Pulmonary artery endothelial cell (primary cell): ENCODE measurements at places on chromosomes 7 and 10. TPM values are rescaled to one million over a fixed set of nuclear protein-coding genes. Genes with fewer than 3 reads are reported as not detected.

The ZC3HAV1L gene
- total RNA-seq = 13.5 and 13.6 TPM in 2 replicates

GRCh38 chr10:79930751-79931150, 18.2 kb downstream of the SFTPD start:
- no peak for DNase-seq

- DNase-seq = no peak
Observed at GRCh38 chr7:142669074-142669654, 80.1 kb upstream of the PRSS1 start.

GRCh38 chr10:124076148-124076733, 17.2 kb downstream of the CHST15 start:
- DNase-seq = no peak

- no peak for DNase-seq
Observed at GRCh38 chr10:20986049-20986448, 88.9 kb upstream of the NEBL start.

- no peak for DNase-seq
Observed at GRCh38 chr10:28967031-28967430, 289.7 kb downstream of the BAMBI start.

The ATXN7L1 gene
- total RNA-seq = 2.8 and 5.2 TPM in 2 replicates

DNA sequence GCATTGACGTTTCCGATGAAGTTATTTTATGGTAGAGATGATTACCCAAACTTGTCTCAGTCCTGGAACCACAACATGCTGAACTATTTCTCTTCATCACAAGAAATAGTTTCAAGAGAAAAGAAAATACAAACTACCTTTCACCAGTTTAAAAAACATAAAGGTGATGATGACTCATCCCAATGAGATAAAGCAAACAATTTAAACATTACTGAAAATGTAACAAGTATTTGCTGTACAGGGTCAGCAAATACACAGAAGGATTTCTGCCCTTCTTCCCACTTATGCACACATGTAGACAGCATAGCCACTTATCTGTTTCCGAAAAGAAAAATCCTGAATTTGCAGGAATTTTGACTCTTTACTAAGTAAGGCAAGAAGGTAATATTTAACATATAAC, 50.8 kb downstream of the RHOBTB1 start:
- DNase-seq = no peak

DNA sequence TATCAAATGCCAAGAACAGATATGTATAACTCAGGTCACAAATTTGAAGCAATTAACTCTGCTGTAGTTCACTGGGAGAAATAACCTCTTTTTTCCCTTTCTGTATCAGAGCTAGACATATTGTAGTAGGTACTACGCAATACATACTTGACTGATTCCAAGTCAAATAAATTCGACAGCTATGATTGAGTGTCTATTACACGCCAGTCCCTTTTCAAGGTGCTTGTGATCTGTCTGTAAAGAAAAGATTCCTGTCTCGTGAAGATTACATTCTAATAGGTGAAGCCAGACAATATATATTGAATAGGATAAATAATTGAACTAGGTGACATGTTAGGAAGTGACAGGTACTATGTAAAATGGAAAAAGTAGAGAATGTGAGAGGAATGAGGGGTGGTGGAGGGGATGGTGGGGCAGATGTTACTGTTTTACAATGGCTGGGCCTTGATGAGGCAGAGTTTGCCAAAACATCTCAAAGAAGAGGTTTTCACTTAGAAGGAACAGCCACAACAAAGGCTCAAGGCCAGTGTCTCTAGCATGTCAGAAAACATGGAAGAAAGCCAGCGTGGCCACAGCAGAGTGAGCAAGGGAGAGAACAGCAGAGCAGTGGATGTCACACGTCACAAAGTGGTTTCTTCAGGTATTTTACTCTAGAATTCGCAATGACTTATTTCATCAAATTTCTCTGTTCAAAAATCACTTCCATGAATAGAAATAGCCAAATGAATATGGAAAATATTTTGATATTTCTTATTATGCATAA, 282.6 kb upstream of the CACNA2D1 start:
- DNase-seq = no peak

GRCh38 chr10:94496010-94496409, 49.6 kb upstream of the HELLS start:
- no peak for DNase-seq

GRCh38 chr7:14834456-14834855, 68.1 kb downstream of the DGKB start:
- no peak for DNase-seq

The PDZD7 gene
- 0.46 and 0.63 TPM in 2 replicates for total RNA-seq

- no peak for DNase-seq
Observed at GRCh38 chr7:64905133-64905532, 2.1 kb downstream of the ZNF273 start.

DNA sequence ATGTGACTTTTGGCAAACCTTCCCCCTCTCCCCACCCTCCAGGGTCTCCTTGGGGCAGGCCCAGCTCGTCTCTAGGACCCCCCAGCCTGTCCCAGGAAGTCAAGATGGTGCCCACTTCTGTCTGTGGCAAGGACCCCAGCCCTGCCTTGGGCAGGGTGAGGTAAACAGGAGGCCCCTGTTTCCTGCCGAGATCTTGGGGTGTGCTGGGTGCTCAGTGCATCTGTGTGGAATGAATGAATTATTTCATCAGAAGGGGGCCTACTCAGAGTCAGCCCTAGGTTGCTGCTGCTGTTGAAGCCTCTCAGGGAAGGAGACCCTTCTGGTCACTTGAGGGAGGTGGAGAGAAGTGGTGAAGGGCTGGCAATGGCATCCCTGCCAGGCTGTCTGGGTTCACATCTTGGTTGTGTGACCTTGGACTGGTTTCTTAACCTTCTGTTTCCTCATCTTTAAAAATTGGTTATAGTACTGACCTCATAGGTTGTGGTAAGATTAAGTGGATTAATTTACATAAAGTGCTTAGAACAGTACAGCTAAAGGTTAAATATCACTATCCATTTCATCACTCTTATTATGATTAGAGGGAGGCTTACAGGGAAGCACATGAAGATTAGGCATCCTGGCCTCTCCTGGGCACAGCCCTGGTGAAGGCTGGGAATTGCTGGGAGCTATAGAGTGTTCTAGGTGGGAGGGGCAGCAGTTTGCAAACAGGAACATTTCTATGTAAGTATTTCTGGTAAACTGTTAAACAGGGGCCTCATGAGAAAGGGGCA, 67.7 kb downstream of the ZMIZ1 start:
- no peak for DNase-seq

DNA sequence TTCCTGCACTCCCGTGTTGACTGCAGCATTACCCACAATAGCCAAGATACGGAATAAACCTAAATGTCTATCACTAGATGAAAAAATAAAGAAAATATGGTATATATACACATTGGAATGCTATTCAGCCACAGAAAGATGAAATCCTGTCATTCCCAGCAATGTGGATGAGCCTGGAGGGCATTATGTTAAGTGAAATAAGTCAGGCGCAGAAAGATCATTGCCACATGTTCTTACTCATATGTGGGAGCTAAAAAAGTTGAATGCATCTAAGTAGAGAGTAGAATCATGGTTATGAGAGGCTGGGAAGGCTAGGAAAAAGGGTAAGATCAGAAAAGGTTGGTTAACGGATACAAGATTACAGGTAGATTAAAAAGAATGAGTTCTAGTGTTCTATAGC, 219.1 kb upstream of the MKI67 start:
- no peak for DNase-seq

DNA sequence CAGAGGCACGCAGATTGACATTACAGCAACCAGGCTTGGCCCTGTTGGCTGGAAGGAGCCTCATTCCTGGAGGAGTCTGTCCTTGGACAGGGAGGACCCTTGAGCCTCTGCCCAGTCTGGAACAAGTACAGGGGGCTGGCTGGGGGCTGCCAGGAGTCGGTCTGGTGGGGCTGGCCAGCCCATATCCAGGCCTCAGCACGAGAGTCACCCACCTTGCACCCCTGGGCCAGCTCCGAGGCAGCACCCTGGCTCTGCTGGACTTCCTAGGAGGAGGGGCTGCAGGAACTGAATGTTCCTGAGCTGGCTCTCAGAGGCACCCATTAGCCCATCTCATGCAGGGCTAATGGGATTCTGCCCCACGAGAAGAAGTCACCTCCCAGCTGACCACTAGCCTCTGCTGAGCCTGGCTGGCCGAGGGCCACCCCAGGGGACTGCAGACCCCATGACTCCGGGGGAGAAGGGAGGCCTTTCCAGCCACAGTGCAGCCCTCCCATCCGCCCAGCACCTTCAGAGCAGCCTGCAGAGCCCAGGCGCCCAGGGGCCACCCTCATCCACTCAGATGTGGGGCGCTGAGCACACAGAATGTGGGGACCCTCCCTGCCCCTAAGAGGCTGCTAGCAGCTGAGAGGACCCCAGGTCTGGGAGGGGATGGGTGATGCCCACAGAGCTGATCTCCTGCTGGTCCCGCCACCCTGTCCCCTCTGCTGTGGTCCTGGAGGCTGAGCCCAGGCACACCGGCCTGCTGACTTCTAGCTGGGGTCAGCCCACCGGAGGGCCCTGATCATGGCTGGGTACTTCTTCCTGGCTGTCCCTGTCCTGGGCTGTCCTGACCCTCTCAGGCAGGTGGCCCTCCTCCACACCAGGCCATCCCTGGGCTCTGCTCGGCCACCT, 14.8 kb upstream of the INPP5A start:
- DNase-seq = no peak

GRCh38 chr10:71666639-71667386, 52.8 kb downstream of the C10orf105 start:
- no peak for DNase-seq

GRCh38 chr7:90797596-90797995, 201.5 kb downstream of the CDK14 start:
- no peak for DNase-seq

DNA sequence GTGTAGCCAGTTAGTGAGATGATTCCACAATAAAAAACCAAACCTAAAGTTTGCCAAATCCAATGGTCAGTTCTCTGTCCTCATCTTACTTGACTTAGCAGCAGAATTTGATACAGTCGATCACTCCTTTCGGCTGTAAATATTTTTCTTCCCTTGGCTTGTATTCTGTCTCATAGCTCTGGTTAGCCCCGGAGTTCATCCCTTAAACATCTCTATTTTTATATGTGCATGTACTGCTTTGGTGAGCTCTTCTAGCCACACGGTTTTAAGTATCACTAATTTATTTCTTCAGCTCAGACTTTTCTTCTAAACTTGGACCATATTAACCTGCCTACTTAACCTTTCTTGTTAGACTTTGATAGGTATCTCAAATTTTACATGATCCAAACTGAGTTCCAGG, 17.8 kb upstream of the ASB15 start:
- DNase-seq = no peak

GRCh38 chr7:6268023-6268900, 4.2 kb downstream of the CYTH3 start:
- no peak for DNase-seq

DNA sequence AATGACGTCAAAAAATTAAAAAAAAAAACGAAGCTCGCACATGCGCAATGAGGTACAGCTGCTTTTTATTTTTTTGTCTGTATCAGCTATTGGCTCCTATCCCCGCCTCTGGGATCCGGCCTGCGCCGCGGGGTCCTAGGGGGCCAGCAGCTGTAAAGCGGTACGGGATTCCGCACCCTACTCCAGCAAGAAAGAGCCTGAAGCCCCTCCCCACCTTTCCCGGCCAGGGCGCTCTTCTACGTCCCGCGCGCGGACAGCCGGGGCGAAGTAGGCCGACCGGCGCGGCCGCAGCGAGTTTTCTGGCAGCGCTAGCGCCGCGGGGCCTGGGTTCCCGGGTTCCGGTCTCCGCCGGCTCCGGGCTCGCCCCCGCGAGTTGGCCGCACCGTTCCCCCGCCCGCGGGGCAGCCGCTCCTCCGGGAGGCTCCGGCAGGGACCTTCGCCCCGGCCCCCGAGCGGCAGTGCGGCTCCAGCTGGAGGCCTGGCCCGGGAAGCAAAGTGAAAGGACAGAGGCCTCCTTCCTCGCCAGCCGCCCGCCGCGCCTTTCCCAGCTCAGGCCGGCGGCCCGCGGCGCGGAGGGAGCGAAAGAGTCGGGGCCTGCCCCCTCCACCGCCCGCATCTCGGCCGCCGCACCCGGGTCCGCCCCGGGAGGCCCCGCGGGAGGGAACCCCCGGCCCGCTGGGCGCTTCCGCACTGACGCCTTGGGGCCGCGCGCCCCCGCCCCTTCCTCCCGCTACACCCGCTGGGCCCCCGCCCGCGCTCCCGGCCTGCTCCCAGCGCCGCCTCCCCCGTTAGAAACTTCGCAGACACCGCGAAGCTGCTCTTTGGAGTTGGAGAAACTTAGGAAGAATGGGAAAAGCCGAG, 4.7 kb upstream of the SPAG6 start:
- DNase-seq = no peak

DNA sequence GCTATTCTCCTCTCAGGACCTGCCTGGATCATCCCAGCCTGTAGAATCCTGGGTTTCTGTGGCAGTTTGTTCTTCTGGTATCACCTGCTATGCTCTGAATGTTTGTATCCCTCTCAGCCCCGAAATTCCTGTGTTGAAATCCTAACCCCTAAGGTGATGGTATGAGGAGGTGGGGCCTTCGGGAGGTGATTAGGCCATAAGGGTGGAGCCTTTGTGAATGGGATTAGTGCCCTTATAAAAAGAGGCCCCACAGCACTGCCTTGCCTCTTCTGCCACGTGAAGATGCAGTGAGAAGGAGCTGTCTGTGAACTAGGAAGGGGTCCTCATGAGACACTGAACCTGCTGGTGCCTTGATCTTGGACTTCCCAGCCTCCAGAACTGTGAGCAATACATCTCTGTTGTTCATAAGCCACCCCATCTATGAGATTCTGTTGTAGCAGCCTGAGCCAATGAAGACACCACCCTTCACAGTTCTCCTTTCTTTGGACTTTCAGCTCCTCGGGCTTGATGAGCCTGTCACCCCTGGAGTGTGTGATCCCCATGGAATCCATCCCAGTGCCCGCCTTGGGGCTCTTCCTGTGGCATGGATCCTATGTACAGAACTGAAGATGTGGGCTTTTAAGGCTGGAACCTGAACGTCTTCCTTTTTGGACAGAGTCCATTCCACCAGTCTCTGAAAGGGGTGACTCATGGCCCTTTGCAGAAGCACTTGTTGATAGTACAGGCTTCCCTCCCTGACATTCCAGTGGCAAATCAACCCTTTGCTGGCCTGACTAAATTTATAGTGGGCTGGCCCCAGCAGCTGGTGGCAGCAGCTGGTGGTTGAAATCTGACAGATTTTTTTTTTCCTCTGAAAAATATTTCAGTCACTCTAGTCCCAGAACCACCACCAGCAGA, 138.0 kb downstream of the TACC2 start:
- no peak for DNase-seq

The LAMB4 gene
- 0.18 and 0.40 TPM in 2 replicates for total RNA-seq

GRCh38 chr10:86259901-86260562, 106.6 kb downstream of the GRID1 start:
- DNase-seq = no peak

DNA sequence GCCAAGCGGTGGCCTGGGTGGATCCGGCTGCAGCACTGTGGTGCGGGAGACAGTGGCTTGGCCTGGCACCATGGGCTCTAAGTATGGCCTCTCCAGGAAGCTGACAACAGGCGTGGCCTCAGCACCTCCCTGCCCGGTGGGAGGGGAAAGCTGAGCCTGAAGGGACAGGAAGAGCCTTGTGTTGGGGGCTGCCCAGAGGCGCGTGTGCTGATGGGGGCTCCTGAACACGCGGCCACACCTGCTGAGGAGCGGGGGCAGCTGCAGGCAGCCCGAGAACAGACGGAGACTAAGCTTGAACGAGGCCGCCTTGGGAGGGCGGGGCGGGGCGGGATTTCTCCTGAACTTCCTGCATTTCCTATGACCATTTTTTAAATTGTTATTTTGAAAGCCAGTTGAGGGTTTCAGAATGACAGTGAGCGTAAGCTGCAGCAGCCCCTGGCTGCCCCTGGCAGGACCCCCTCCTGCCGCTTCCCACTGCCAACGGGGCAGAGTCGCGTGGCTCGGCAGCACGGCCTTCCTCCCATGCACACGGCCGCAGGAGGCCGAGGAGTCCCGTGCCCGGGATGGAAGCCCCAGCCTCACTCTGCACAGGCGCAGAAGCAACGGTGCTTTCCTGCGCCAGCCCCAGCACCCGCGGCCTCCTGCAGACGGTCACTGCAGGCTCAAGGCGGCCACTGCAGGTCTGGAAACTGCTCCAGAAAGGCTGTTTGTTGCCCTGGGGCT, 43.2 kb downstream of the DPYSL4 start:
- DNase-seq = no peak
